ENCODE measurements at places on chromosomes 12 and 14. TPM values are rescaled to one million over a fixed set of nuclear protein-coding genes. Genes with fewer than 3 reads are reported as not detected.

GRCh38 chr14:90345239-90345557, 13.5 kb upstream of the NRDE2 start:
- no peak for DNase-seq

The MYF6 gene
- total RNA-seq = not detected

The FAM181A gene
- total RNA-seq = not detected

DNA sequence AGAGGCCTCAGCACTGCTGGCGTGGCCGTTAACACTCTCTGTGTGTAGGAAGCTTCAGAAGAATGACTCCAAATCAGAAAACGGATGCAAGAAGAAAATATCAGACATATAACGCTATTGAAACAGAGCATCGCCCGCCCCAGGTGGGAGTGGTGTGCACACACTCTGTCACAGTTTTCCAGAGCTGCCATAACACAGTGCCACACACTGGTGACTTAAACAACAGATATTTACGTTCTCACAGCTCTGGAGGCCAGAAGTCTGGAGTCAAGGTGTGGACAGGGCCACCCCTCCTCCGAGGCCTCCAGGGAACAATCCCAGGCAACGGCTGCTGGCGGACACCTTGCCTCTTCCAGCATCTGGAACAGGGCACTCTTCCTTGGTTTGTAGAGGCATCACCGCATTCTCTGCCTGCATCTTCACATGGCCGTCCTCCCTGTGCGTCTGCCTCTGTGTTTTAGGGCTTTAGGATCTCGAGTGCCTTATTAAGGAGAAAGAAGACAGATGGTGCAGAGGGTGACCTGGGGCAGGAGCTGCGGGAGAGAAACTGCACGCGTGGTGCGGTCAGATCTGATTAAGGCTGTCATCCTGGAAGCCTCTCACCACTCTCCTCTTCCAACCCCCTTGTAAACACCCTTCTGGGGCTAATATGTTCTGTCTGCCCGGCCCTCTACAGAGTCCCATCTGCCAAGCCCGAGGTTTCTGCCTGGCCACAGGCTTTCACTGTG, 141.0 kb downstream of the SLC15A4 start:
- DNase-seq = no peak

- peak; percentile 72 for DNase-seq
Observed at GRCh38 chr14:90522571-90523191, 125.9 kb downstream of the CALM1 start.

The MANSC4 gene
- total RNA-seq = 4.1 TPM

The LACRT gene
- total RNA-seq = not detected

The ZNF385A gene
- 1.8 TPM for total RNA-seq

The SCARB1 gene
- total RNA-seq = 79.1 TPM

The STAC3 gene
- total RNA-seq = 1.4 TPM

GRCh38 chr12:48069241-48069640, 36.6 kb downstream of the SENP1 start:
- DNase-seq = peak; percentile 35

- DNase-seq = peak; percentile 37
Observed at GRCh38 chr14:55955175-55955574, 163.0 kb upstream of the PELI2 start.

- DNase-seq = no peak
Observed at GRCh38 chr14:23385642-23386265, 8.9 kb downstream of the CMTM5 start.

DNA sequence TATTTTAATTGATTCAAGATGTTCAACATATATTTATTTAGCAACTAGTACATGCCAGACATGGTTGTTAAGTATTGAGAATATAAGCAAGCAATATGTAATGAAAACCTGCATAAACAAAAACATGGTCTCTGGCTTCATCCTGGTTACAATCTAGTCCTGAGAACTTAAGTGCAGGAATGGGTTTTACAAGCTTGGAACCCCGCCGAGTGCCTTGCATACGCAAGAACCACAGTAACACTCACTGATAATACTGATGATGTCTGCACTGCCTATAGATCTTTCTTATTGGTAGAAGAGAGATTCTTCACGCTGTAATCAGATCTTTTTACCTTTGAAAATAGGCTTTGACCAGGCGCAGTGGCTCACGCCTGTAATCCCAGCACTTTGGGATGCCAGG, 22.9 kb upstream of the CALM1 start:
- peak; percentile 67 for DNase-seq

DNA sequence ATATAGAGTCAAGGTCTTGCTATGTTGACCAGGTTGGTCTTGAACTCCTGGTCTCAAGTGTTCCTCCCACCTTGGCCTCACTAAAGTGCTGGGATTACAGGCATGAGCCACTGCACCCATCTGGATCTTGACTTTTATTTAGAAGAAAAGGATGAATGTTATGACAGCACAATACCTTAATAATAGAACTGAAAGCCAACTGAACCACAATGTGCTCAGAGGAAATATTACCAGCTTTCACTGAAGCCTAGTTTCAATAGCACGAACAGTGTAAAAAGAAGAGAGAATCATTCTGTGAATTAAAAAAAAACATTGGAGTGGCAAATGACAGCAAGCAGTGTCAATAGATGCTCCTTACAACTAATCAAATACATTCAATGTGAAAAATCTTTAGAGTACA, 239.2 kb upstream of the RMST start:
- no peak for DNase-seq

GRCh38 chr12:88306471-88307069, 164.5 kb downstream of the TMTC3 start:
- no peak for DNase-seq

- DNase-seq = no peak
Observed at GRCh38 chr12:49057888-49058287, 2.7 kb downstream of the KMT2D start.

DNA sequence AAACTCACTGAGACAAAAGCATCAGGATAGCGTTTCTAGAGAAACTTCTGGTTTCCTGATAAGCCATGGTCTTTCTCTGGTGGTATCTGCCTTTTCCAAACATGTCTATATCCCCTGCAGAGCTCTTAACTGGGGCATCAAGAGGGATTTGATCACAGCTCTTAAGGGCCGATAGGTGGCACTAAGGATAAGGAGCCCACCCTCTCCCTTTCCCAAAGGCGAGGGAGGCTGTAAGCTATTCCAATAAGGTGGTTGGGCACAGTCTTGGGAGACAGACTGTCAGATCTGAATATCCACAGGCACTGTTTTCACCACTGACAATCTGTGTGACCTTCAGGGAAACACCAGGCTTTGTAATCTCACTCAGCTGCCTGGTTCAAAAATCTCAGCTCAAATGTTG, 206.0 kb downstream of the ADGRD1 start:
- peak; percentile 23 for DNase-seq

The CRIP1 gene
- total RNA-seq = 45.9 TPM

- no peak for DNase-seq
Observed at GRCh38 chr12:98419081-98419794, 96.2 kb upstream of the TMPO start.

The TSPAN19 gene
- total RNA-seq = not detected

- peak; percentile 90 for DNase-seq
Observed at GRCh38 chr14:64654246-64654900, 49.9 kb upstream of the PLEKHG3 start.

The NKX2-1 gene
- not detected for total RNA-seq

DNA sequence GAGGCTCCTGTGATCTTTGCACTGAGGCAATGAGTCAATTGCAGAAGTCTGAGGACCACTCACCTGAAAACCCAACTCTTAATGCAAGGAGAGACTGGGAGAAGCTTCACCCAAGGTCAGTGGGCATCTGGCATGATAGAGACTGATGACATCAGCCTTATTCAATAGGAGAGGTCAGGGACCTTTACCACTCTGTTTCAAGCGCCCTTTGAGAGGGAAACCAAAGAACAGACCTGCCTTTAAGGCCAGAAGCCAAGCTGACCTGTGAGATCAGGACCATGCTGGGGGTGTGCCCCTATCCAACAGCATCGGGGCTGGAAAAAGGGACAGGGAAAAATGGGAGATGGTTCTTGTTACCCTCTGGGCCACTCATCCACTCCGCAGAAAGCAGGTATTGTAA, 83.3 kb upstream of the FOXN3 start:
- DNase-seq = no peak

The PRB2 gene
- not detected for total RNA-seq

DNA sequence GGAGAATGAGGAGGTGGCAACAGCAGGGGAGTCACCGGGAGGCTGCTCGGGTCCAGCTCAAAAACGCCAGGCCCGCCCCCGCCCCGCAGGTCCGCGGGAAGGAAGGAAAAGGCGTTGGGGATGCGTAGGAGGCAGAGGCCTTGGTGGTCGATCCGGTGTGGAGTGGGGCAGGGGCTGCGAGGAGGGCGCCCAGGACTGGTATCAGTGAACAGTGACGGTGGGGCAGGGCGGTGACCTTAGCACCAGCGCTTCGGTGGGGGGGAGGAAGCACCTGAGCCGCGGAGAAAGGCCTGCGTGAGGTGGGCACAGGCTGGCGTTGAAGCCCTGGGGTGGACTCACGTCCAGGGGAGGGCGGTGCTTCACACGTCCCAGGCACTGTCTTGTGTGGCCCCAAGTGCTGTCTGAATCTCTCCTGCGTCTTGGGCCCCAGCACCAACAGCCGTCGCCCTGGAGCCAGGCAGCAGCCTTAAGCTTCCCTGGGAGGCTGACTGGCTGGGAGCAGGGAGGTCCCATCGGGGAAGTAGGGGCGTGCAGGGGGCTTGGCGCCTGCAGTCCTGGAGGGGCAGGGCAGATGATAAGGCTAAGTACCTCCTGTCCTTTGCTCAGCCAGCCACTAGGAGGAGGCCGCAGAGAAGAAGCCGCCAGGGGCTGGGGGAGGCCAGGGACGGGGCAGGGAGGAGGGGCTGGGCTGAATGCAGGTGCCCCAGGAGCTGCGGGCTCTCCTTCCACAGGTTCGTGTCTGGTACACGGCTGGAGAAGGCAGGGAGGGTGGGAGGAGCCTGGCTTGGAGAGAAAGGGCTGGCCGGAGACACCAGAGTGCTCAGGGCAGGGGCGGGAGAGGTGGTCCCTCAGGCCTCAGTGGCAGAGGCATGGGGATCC, 26.5 kb downstream of the ZBTB42 start:
- DNase-seq = peak; percentile 60

GRCh38 chr12:45558353-45558752, 171.2 kb upstream of the ARID2 start:
- DNase-seq = no peak

GRCh38 chr12:6963016-6963731, 7.3 kb downstream of the PHB2 start:
- DNase-seq = no peak

- DNase-seq = no peak
Observed at GRCh38 chr12:106304001-106304421, 1.5 kb downstream of the TCP11L2 start.

The GPATCH2L gene
- total RNA-seq = 46.0 TPM

The MYO1H gene
- not detected for total RNA-seq

- DNase-seq = no peak
Observed at GRCh38 chr14:65237941-65238340, 135.6 kb upstream of the MAX start.

GRCh38 chr12:75553836-75554555, 42.6 kb upstream of the KRR1 start:
- DNase-seq = no peak

The KCNK10 gene
- not detected for total RNA-seq

The CLEC2B gene
- not detected for total RNA-seq

The IL26 gene
- total RNA-seq = not detected

- no peak for DNase-seq
Observed at GRCh38 chr12:113988976-113989375, 22.9 kb upstream of the RBM19 start.

DNA sequence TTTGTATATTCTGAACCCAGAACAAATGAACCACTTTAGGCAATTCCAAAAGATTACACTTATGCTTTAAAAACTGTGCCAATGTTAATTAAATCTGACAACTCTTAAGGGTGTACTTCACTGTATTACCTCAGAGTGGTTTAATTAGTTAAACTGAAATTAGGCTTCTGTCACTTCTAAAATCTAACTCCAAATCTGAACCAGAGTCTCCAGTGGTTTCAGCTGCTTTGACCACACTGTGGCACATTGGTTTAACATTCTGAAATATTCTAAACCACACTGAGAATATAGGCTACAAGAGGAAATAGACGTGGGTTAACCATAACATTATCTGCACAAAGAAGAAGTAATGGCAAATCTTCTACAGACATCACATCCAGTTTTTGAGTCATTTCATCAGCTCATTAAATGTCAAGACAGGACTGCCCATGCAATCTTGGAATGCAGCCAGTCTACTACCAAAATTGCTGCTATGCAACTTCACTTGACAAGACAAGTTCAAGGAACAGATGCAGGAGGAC, 94.8 kb downstream of the LRP6 start:
- DNase-seq = peak; percentile 42

DNA sequence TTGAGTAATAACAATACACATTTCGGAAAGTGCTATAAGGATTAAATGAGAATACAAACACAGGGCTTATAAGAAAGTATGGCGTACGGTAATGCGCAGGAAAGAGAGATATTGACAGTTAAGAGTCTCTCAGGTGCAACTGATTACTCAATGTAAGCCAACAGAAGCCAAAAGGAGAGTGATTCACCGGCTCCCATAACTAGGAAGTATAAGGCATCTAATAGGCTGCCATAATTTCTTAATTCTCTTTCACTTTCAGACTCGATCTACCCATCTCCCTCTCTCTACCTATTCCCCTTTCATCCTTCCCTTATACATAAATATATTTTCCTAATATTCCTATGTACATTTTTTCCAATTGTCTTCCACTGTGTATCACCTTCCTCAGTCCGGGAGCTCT, 90.0 kb downstream of the MDGA2 start:
- no peak for DNase-seq

GRCh38 chr14:24254630-24255392, 8.2 kb downstream of the TGM1 start:
- DNase-seq = no peak

DNA sequence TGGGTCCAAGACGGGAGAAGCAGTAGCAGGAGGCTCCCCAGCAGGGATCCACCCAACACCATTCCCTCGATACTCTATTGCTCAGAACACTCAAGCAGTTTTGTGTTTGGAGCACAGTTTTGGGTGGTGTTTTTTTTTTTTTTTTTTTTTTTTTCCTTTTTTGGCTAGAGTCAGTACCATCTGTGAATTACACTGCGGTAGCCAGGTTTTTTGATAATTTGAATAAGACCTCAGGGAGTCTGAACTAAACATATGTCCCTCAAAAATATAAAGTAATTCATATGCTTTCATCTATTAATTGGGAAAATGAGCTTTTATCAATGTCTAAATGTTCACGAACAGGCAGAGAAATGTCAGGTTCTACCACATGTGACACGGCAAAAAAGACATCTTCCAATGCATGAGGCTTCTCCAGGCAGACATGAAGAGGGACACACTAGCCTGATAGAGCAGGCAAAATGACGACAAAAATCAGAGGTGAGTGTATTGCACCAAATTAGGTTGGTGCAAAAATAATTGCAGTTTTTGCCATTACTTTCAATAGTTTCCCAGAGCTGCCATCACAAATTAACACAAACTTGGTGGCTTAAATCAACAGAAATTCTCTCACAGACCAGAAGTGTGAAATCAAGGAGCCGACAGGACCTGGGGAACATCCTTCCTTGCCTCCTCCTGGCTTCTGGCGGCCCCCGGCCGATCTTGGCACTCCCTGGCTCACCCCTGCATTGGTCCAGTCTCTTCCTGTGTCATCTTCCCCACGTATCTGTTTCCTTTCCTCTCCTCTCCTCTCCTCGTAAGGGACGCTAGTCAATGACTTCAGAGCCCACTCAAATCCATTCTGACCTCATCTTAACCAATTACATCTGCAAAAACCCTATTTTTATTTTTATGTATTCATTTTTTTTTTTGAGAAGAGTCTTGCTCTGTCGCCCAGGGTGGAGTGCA, 33.9 kb downstream of the FOXN3 start:
- DNase-seq = no peak
